ENCODE measurements at places on chromosomes 12 and 14.

DNA sequence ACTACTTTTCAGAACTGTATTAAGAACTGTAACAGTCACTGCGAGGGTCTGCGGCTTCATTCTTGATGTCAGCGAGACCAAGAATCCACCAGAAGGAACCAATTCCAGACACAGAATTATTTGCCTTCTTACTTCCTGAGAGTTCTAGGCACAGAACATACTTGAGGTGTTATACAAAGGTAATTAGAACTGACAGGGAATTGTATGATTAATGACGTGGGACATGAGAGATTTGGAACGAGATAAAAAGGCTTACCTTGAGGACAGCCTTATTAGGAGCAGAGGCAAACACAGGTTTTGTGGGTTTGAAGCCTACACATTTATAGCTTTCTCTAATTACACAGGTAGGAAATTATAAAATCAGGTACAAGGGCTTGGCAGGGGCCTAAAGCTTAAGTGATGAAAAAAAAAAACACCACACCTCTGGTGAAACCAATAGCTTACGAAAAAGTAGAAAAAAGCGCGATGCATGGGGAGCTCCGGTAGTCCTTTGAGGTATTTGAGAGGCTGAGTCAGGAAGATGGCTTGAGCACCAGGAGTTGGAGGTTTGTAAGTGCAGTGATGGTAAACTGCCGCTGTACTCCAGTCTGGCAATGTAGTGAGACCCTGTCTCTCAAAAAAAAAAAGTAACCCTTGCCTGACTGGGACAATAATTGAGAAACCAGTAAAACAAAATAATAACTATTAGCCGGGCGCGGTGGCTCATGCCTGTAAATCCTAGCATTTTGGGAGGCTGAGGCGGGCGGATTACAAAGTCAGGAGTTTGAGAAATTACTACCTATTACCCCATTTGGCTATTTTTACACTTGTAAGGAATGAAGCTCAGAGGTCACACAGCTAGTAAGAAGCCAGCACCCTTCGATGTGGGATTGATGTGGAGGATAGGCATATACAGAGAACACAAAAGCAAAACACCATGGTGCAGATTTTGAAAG is 795 bp upstream of the ACOT2 start:
- peak; percentile 62 for DNase-seq

- DNase-seq: no peak
Observed at GRCh38 chr14:74034572-74034971, 15.4 kb downstream of the BBOF1 start.

GRCh38 chr14:21987937-21988336 is 314.3 kb upstream of the OR4E1 start:
- peak; percentile 75 for DNase-seq

GRCh38 chr14:21440859-21441258 is 15.1 kb downstream of the CHD8 start:
- no peak for DNase-seq

GRCh38 chr12:88579161-88579517 is 1.1 kb downstream of the KITLG start:
- peak; percentile 57 for DNase-seq

DNA sequence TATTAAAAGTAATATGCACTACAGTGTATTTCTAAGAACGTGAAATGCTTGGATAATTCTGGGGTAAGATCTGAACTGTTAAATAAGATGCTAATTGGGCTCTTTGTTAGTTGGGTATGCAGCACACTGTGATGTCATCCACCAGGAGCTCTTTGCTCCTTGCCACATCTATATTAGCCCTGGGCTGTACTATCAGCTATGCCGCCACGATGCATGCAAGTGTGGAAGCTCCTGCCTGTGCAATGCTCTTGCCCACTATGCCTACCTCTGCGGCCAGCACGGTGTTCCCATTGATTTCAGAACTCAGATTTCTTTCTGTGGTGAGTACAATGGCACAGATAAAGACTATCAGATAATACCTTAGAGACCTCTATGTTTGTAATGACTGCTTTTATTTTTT is 165.6 kb downstream of the OTOGL start:
- no peak for DNase-seq

GRCh38 chr12:69779928-69780327 is 41.3 kb downstream of the RAB3IP start:
- peak; percentile 79 for DNase-seq

DNA sequence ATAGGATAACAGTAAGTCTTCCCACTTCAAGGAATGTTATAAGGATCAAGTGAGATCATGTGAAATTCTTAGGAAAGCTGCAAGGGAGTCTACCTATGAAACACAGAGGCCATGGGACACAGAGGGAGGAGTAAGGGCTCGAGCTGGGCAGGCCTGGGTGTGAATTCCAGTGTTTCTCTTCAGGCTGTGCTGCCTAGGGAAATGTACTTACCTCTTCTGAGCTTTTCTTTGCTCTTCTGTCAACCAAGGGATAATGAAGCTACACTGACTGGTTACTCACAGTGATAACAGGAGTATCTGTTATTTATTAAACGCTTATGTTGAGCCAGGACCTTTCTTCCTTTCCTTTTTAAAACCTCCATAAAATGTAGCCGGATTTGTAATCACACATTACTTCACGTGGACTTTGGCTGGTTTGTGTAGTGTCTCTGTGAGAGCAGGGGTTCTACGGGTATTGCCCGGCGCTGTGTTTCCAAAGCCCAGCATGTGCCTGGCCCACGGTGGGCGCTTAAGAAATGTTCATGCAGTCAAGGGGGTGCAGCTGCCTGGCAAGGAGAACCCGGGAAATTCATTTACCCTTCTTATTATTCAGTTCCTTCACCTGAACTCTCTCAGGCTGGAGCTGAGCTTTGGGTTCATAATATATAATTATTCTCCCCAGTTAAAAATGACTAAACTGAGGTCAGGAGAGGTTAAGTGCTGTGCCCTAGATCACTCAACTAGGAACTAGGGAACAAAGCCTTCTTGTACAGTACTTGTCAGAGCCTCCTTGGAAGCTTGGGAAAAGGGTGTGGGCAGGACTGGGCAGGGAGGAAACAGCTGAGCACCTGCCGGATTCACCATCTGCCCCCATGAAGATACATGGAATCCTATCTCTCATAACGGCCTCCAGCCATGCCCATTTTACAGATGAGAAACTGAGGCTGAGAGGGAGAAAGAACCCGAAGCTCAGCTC is 214.2 kb downstream of the CACNA1C start:
- no peak for DNase-seq

DNA sequence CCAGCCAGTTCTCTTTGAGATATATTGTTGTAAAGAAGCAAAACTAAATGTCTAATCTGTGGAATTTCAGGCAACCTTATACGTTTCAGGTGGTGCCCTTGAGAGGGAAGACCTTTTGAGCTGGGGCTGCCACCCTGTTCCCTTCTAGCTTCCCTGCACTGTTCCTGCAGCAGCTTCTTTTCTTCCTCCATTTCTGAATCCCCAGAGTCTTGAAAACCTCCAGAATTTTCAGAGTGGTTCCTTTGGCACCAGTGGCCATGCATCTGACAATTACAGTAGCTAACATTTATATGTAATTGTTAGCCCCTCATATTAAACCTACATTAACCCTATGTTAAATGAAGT is 271.3 kb downstream of the ZFP36L1 start:
- DNase-seq: no peak

Data from PC-3 (cell line).